Smooth muscle cell of trachea (primary cell): ENCODE measurements at places on chromosomes 7 and 10. TPM values are rescaled to one million over a fixed set of nuclear protein-coding genes. Genes with fewer than 3 reads are reported as not detected.

The PDE1C gene
- 0.29 and 0.50 TPM in 2 replicates for total RNA-seq

The CDK14 gene
- 42.8 and 68.5 TPM in 2 replicates for total RNA-seq

The ZSWIM8 gene
- 57.2 and 80.4 TPM in 2 replicates for total RNA-seq

The SGCE gene
- total RNA-seq: 87.5 and 115 TPM in 2 replicates

The CFAP69 gene
- 5.5 and 6.4 TPM in 2 replicates for total RNA-seq

The ZMIZ2 gene
- total RNA-seq: 11.2 and 13.5 TPM in 2 replicates

The IDI2 gene
- not detected in 2 replicates for total RNA-seq

The CDHR3 gene
- 11.2 and 12.9 TPM in 2 replicates for total RNA-seq

The SYT15B gene
- not detected in 2 replicates for total RNA-seq

The GPR85 gene
- total RNA-seq: 1.5 and 1.9 TPM in 2 replicates

The HYAL4 gene
- total RNA-seq: 0.17 and 0.44 TPM in 2 replicates

The ZNF248 gene
- 10.4 and 12.5 TPM in 2 replicates for total RNA-seq

The FAM13C gene
- 2.5 and 3.3 TPM in 2 replicates for total RNA-seq

The MDFIC gene
- 57.7 and 61.7 TPM in 2 replicates for total RNA-seq
